Uterus (tissue), 4 donors: ENCODE measurements at places on chromosomes 6 and 20. TPM values are rescaled to one million over a fixed set of nuclear protein-coding genes. Genes with fewer than 3 reads are reported as not detected.

DNA sequence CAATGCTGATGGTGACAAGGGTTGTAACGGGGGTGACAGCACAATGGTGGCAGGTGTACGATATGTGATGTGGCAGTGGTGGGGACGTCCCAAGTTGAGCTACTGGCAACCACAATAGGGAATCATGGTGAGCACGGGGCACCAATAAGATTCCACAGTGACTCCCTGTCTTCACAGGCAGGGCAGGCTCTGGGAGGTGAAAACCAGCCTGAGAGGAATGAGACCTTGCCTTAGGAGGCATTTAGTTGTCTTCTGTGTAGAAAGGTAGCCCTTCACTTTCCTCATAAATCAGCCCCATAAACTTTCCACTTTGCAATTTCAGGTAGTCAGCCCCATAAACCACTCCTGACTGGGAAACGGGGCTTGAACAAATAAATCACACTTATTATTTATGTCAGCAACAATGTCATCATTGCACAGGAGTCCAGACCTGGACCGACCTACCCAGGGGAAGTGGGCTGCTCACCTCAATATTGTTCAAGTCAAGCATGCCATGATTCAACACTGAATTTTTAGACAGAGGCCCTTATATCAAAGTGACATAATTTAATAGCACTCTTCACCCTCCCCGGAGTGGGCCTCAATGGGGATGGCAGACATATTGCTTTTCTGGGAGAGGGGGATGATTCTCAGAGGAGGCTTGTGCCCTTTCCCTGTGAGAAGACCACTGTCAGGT lies 150.8 kb downstream of the CDC5L start:
- no peak for DNase-seq

Gene ASIP
- not detected for total RNA-seq

DNA sequence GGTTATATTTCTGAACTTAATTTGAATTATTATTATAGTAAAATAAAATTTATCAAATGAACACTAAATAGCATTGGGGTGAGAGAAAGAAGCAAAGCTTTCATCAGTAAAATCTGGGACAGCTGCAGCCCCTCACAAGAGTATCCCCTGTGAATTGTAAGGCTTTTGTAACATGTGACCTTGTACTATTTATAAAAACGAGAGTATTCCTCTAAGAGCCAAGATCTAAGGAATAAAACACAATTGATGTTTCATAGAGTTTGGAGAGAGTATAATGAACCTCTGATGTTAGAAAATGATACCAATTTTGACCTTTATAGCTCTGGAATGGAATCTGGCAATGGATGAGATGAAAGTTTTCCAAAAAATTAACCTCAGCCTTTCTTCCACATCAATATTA lies 617.2 kb upstream of the ID4 start:
- DNase-seq: no peak

Gene HSPA1L
- total RNA-seq: 0.59 TPM

Gene HLA-DRA
- total RNA-seq: 130 TPM

DNA sequence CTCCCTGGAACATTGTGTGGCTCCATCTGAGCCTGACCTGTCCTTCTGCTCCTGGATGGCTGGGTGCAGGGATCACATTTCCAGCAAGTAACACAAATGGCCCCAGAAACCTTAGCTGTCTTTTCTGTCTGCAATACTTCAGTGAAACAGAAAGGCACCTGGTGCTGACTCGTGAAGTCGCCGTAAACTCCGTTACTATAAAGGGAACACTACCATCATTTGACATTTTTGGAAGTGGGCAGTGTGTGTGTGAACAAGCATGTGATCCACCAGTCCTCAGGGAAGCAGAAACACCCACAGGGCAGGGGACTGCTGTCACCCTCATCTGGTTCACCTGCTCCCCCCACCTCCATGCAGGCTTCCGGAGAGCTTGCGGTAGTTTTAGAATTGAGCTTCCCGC lies 23.9 kb downstream of the SERPINB6 start:
- no peak for DNase-seq

DNA sequence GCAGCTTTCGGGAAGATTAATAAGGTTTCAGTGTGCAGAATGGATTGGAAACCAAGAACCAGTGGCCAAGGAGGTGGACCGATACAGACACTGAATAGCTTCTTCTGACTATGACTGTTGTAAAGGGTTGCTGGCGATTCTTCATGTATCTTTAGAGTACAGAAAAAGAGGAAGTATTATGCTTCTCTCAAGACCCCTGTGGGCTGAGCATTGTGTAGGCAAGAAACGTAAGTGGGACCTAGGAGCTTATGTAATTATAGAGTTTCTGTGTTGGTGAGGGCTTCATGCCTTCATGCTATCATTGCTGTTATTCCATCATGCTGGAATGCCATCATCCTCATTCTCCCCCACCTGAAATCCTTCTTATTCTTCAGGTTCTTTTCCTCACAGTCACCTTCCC lies 105.4 kb upstream of the AKIRIN2 start:
- no peak for DNase-seq

Gene NRN1
- 5.8 TPM for total RNA-seq

DNA sequence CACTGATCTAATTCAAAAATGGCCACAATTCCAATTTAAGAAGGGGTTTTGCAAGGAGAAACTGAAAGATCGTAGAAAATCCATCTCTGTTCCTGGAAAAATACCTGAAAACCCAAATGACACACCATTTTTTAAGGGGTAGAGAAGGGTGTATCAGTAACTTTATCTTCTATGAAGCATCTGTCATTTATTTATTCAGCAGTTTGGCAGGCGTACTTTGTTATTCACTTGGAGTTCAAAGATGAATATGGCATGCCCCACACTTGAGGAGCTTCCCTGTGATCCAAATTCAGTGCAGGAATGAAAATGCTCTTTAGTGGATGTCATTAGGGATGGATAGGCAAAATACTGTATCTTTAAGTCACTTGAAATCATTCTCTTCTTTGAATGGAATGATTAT lies 7.2 kb downstream of the HINT3 start:
- no peak for DNase-seq

Gene APOBEC2
- total RNA-seq: not detected

Gene BTBD3
- 42.4 TPM for total RNA-seq

GRCh38 chr6:13827032-13827431 lies 12.7 kb upstream of the MCUR1 start:
- DNase-seq: no peak

Gene CNR1
- 11.0 TPM for total RNA-seq

- no peak for DNase-seq
Measured at GRCh38 chr6:154995254-154996015, at the start of gene TIAM2. TIAM2 (plus strand) TSS chr6:154995315; CDS start chr6:155129224, 133,909 bp downstream.

- no peak for DNase-seq
Measured at GRCh38 chr6:23228439-23229024, 659.2 kb downstream of the HDGFL1 start.

Gene THEMIS
- 0.59 TPM for total RNA-seq

GRCh38 chr6:8000636-8001035 lies 63.6 kb downstream of the BLOC1S5 start:
- DNase-seq: no peak

GRCh38 chr6:1554476-1555310 lies 55.0 kb upstream of the FOXC1 start:
- DNase-seq: peak; percentile 23

Gene GHRH
- total RNA-seq: not detected

GRCh38 chr6:160121558-160121957 lies at the start of gene SLC22A1:
SLC22A1 (plus strand) TSS chr6:160121815; CDS start chr6:160121936, 121 bp downstream.
- no peak for DNase-seq

Gene OR2B6
- not detected for total RNA-seq

Gene BACH2
- 14.7 TPM for total RNA-seq

- DNase-seq: no peak
Measured at GRCh38 chr6:31737315-31737990, 1.1 kb upstream of the CLIC1 start.
